Stimulated activated CD4-positive, alpha-beta T cell treated with anti-CD3 and anti-CD28 coated beads, Interleukin-4, amount 100 ng/mL, for 48 hours (primary cell): ENCODE measurements at places on chromosomes 4 and X.
A peak's percentile ranks its signal among the peaks of the same experiment; 100 is the strongest.

DNA sequence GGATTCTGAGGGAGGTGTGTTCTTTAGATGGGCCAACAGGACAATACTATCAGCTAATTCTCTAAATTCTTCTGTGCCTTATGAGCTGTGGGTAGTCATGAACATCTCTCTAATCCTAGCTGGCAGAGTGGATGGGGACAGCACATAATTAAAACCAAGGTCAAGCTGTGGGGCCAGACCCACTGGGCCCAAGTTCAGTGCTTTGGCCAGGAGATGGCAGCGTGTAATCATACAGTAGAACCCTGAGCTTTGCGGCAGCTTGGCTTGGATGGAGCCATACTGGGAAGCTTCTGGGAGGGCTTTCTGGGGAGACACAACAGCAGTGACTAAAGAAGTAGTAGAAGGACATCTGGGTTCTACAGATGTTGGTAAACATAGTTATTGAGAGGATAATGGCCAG is 140.3 kb upstream of the CXCL13 start:
- DNase-seq: peak; percentile 6

- no peak for DNase-seq
Observed at GRCh38 chr4:3654036-3654807, 112.0 kb upstream of the ADRA2C start.

- DNase-seq: no peak
Observed at GRCh38 chr4:121072224-121073003, at the start of gene NDNF. NDNF (minus strand) TSS chr4:121072535; CDS start chr4:121045837, 26,698 bp downstream.

DNA sequence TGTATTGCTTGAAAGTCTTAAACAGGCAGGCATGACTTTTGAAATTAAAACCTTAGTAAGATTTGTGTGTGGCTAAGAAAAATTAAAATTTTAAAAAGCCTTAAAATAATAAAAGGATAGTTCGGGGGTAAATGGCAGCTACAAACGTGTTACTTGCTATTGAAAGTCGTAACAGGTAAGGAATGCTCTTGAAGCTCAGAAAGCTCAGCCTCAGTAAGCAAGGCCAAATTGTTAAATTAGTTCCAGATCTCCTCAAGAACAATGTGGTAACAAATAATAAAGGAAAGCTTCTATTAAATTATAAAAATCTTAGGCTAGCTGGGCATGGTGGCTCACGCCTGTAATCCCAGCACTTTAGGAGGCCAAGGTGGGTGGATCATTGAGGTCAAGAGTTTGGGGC is 25.5 kb downstream of the PRMT9 start:
- DNase-seq: no peak

GRCh38 chrX:21744060-21744459 is 13.9 kb downstream of the SMPX start:
- no peak for DNase-seq

DNA sequence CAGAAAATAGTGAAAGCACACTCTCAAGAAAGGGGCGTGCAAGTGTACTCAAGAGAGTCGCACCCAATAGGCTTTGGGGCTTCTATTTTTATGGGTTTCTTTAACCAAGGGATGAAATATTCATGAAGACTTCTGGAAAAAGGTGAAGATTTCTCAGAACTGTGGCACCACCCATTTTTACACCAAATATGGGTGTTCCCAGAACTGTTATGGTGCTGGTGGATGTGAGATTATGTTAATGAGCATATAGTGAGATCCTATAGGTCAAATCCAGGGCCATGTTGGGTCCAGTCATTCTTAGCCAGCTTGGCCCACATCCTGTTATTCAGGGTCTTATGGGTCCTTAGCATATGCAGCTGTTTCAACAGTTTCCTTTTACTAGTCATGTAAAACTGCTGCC is 61.0 kb upstream of the SMIM10 start:
- DNase-seq: no peak

- DNase-seq: no peak
Observed at GRCh38 chr4:95506264-95506663, 42.5 kb downstream of the UNC5C start.

GRCh38 chrX:17377091-17377717 is 2.2 kb downstream of the NHS start:
- DNase-seq: peak; percentile 9

DNA sequence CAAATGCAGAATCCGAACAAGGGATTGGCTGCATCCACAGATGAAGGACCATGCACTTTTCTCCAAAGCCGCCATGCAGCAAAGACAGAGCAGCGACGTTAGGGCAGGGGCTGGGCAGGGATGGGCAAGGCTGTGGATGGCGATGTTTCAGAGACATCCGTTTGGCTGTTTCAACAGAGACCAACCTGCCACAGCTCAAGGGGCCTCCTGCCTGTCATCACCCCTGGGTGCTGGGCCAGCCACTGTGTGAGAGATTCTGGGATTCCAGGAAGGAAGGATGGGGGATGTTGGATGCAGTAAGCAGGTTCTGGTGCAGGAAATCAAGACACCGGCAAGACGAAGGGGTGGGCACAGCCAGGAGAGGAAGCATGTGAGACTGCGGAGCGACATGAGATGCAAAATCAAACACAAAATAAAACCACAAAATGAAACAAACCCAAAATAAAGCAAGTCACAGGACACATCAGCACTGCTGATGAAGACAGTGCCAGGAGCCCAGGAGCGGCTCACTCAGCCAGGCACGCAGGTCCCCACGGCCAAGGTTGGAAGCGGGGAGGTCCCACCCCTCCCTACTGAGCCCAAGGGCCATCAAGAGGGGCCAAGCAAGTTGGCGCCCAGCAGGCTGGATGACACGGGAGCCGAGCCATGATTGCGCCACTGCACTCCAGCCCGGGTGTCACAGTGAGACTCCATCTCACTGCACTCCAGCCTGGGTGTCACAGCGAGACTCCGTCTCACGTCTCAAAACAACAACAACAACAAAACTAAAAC is 68.1 kb downstream of the FAM53A start:
- DNase-seq: no peak

GRCh38 chrX:1589356-1590130 is 1.9 kb upstream of the AKAP17A start:
- no peak for DNase-seq

DNA sequence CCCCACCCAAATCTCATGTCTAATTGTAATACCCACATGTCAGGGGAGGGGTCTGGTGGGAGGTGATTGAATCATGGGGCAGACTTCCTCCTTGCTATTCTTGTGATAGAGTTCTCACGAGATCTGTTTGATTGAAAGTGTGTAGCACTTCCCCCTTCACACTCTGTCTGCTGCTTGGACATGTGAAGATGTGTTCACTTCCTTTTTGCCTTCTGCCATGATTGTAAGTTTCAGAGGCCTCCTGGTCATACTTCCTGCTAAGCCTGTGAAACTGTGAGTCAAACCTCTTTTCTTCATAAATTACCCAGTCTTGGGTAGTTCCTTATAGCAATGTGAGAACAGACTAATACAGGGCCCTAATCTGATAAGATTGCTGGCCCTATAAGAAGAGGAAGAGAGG is 1514.8 kb downstream of the RPA4 start:
- no peak for DNase-seq

DNA sequence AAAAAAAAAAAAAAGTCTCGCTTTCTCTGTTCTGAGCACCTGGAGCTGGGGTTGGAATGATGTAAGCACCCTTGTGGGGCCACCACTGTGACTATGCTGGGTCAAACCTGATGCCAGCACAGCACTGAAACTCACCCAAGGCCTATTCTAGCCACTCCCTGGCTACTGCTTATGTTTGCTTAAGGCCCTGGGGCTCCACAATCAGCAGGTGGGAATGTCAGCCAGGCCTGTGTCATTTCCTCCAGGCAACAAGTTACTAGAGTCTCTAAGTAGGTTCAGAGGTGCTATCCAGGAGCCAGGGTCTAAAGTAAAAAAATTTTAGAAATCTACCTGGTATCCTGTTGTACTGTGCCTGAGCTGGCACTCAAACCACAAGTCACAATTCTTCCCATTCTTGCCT is 1306.8 kb downstream of the STIM2 start:
- DNase-seq: no peak

- no peak for DNase-seq
Observed at GRCh38 chr4:162056990-162057389, 106.8 kb downstream of the FSTL5 start.

GRCh38 chrX:38066934-38067333 is 60.6 kb downstream of the SYTL5 start:
- no peak for DNase-seq

GRCh38 chr4:16807355-16807754 is 91.1 kb downstream of the LDB2 start:
- no peak for DNase-seq

- no peak for DNase-seq
Observed at GRCh38 chr4:122131562-122132157, 20.5 kb upstream of the BLTP1 start.

- no peak for DNase-seq
Observed at GRCh38 chr4:95510145-95510544, 38.6 kb downstream of the UNC5C start.

- DNase-seq: no peak
Observed at GRCh38 chr4:148481636-148482035, 39.4 kb upstream of the NR3C2 start.

- DNase-seq: no peak
Observed at GRCh38 chrX:35016051-35016450, 73.5 kb downstream of the FAM47B start.

DNA sequence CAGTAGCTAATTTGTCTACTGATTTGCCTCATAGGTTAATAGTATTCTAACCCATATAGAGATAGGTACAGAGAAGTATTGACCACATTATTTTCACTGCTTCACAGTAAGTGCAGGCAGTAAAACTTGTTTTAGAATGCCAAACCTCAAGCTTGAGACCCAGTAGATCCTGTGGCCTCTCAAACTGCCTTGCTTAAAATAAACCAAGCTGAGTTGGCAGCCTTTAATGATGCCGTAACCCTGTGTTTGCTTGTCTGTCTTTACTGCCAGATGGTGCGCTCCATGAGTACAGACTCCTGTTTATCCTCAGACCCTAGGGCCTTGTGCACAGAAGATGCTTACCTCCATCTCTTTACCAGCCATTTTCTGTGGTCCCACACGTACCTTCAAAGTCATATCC is 50.8 kb downstream of the ANXA3 start:
- no peak for DNase-seq

DNA sequence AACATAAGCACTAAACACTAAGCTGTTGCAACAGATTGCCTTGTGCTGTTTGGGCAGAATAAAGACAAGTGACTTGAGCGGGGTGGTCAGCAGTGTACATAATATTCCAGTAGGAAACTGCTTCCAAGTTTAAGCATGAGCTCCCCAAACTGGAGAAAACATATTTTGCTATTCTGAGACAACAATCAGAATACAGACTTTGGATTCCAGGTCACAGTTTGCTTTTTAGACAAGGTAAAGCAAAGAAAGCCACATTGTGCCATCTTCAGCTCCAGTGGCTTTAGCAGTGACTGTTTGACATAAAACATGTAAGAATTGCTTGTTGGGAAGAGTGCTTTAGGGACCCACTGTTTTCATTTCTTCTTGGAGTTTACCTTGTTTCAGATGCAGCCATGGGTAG is 136.0 kb downstream of the FNIP2 start:
- DNase-seq: no peak
